ENCODE measurements at places on chromosomes 4 and X. TPM values are rescaled to one million over a fixed set of nuclear protein-coding genes. Genes with fewer than 3 reads are reported as not detected.
A peak's percentile ranks its signal among the peaks of the same experiment; 100 is the strongest.

Gene GALNTL6
- total RNA-seq = 0.13 TPM

Gene DCX
- total RNA-seq = 0.23 TPM

Gene DCHS2
- total RNA-seq = 0.16 TPM

Gene MAGEA12
- total RNA-seq = not detected

DNA sequence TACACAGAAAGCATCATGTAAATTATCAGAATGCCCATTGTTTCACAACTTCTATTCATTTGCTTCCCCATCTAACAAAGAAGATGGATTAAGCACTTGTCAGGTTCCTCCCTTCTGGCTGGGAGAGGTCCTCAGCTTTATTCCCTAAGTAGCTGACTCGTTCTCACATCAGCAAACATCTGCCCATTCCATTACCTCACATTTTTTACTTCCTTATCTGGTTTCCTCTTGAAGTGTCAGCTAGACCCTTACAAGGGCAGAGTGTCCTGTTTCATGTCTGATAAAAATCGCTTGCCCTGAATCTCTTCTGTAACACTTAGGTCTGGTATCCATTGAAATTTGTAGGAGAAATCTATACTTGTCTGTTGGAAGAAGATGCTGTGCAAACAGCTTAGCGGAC is 34.7 kb downstream of the TMPRSS11A start:
- DNase-seq = no peak
- no peaks in the 10 kb centered on the region for H3K27me3 ChIP-seq
- no peak overlapping the region for H3K4me3 ChIP-seq
- no peaks in the 10 kb centered on the region for H3K36me3 ChIP-seq

GRCh38 chr4:76697129-76697803 is 200.7 kb downstream of the SOWAHB start:
- no peaks in the 10 kb centered on the region for H3K27me3 ChIP-seq
- no peaks in the 10 kb centered on the region for H3K36me3 ChIP-seq
- H3K27ac ChIP-seq = no peak overlapping the region
- DNase-seq = no peak

DNA sequence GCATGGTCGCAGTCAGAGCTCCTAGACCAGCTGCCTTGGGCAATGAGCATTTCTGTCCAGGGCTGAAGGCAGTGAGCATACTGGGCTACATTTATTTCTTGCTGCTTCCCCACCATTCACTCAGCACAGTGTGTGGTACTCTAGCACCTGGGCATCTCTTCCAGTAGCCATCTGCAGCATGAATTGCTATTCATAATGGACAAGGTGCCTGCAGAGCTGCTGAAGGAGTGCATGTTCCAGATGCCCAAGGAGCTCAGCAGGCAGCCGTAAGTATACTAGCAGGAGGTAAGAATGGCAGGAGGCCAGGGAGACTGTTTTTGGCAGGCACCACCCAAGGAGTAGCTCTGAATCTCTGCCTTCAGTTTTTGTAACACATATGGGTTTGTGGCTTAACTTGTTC is 110.4 kb upstream of the RXFP1 start:
- no peak overlapping the region for H3K27ac ChIP-seq
- H3K4me3 ChIP-seq = no peak overlapping the region
- no peak for DNase-seq
- H3K36me3 ChIP-seq = no peaks in the 10 kb centered on the region
- no peaks in the 10 kb centered on the region for H3K27me3 ChIP-seq

DNA sequence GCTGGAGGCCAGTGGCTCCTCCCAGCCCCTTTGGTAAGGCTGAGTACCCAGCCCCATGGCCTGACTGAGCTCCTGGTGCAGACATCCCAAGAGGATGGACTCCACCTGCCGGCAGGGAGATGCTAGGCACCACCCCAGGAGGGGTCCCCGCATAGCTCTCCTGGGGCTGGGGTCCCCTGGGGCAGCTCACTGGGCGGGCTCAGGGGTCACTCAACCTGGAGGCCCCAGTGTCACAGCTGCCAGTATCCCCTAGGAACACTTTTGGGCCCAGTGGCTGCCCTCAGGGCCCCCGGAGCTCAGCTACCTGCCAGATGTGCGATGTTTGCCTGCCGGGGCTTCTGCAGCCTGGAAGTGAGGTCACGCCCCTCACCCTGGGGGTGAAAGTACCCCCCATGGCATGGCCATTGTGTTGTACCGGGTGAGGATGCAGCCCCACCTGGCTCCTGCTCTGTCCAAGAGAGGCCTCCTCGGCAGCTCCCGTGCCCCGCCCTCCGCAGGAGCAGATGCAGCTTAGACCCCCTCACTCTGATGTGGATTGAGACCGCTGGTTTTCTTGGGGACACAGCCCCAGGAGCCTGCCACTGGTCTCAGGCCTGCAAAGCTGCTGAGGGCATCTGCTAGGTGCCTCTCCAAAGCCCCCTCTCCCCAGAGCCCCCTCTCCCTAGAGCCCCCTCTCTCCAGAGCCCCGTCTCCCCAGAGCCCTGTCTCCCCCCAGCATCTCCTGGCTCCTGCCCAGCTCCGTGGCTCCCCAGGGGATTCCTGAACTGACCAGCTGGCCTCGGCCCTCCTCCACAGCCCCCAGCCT is 6.7 kb upstream of the HGFAC start:
- no peak overlapping the region for H3K27ac ChIP-seq
- no peak for DNase-seq
- H3K27me3 ChIP-seq = no peaks in the 10 kb centered on the region
- H3K4me3 ChIP-seq = no peak overlapping the region
- H3K36me3 ChIP-seq = no peaks in the 10 kb centered on the region

DNA sequence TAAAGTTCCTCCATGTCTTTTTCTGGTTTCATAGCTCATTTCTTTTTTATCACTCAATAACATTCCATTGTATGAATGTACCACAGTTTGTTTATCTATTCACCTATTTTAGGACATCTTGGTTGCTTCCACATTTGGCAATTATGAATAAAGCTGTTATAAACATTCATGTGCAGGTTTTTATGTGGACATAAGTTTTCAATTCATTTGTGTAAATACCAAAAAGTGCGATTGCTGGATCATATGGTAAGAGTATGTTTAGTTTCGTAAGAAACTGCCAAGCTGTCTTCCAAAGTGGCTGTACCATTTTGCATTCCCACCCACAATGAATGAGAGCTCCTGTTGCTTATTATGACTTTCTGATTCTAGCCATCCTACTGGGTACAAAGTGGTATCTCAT is 36.3 kb upstream of the ZFX start:
- H3K36me3 ChIP-seq = no peaks in the 10 kb centered on the region
- H3K4me1 ChIP-seq = no peaks in the 10 kb centered on the region
- H3K4me3 ChIP-seq = no peak overlapping the region
- no peak for DNase-seq
- no peak overlapping the region for H3K27ac ChIP-seq

GRCh38 chr4:85837439-85837733 is 362.4 kb downstream of the ARHGAP24 start:
- no peak overlapping the region for H3K4me3 ChIP-seq
- no peaks in the 10 kb centered on the region for H3K36me3 ChIP-seq
- no peak for DNase-seq
- H3K27me3 ChIP-seq = no peaks in the 10 kb centered on the region
- peaks cover 18% of the 10 kb centered on the region for H3K4me1 ChIP-seq

GRCh38 chrX:150366951-150367545 is 3.9 kb downstream of the MAMLD1 start:
- no peak overlapping the region for H3K4me3 ChIP-seq
- no peaks in the 10 kb centered on the region for H3K36me3 ChIP-seq
- DNase-seq = no peak
- no peaks in the 10 kb centered on the region for H3K4me1 ChIP-seq

DNA sequence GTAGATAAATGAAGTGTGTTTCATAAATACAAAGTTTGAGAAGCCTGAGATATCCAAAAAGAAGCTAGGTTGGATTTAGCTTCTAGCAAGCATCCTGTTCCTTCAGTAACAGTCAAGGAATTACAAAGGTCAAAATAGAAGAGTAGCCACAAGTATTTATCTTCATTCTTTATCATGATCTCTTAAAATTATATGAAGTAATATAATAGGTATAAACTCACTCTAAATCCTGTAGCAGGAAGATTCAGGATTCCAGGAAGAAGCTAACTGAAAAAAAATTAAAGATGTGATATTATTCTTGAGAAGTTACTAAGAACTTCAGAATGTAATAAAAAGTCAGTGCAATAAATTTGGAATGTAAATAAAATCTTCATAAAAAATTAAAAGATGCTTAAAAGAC is 31.1 kb upstream of the RXFP1 start:
- DNase-seq = no peak
- H3K27me3 ChIP-seq = no peaks in the 10 kb centered on the region
- H3K4me1 ChIP-seq = no peaks in the 10 kb centered on the region

DNA sequence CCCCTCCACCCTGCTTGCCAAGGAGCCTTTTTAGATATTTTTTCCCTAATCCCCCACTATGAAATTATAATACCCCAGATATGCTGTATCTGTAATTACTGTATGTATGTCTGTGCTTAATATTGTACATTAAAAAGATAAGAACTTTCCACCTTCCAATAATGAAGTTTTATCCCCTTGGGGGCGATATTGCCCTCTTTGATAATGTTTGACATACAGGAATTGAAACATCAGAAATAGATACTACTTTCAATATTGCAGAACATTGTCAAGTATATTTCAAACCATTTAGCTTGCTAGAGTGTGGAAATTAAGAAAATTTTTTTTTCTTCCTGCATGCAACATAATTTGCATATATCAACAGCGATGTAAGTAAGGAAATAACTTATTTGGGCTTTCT is 58.9 kb downstream of the NAF1 start:
- no peak overlapping the region for H3K27ac ChIP-seq
- H3K4me3 ChIP-seq = no peak overlapping the region
- H3K36me3 ChIP-seq = no peaks in the 10 kb centered on the region
- H3K4me1 ChIP-seq = no peaks in the 10 kb centered on the region
- no peak for DNase-seq

DNA sequence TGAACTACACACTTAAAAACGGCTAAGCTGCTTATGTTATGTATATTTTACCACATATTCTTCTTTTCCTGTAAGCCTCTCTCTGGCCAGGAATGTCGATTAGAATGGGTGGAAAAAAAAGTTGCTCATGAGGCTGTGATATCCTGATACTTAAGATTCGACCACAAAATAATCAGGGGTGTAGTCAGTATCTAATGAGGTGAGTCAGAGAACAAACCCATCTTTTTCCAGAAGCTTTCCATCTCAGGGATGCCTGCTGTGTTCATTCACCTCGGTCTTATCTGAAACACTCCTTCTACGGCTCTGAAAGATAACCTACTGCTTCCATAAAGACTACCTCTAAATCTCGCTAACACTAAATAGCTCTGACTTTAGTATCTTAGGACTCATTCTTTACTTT is 142.7 kb upstream of the MAP3K15 start:
- no peak overlapping the region for H3K27ac ChIP-seq
- H3K4me3 ChIP-seq = no peak overlapping the region
- no peak for DNase-seq
- H3K4me1 ChIP-seq = no peaks in the 10 kb centered on the region
- H3K27me3 ChIP-seq = no peaks in the 10 kb centered on the region

DNA sequence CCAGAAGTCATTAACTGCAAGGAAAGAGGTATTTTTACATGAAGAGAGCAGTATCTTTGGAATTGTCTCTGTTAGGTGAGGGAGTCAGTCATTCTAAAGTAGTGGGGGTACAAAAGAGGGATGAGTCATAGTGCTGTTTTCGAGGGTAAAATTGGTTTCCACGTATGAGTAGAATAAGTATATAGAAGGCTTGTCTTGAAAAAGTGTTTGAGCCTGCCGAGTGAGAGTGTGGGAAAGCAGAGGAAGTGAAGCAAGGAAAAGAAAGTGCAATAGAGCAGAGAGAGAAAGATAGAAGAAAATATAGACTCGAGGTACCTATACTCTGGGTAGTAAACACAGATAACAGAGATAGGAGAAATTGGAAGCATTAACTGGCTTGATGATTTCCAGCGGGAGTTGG is 696.4 kb downstream of the DMD start:
- H3K27ac ChIP-seq = no peak overlapping the region
- no peak for DNase-seq
- H3K36me3 ChIP-seq = no peaks in the 10 kb centered on the region
- H3K4me1 ChIP-seq = no peaks in the 10 kb centered on the region
- H3K4me3 ChIP-seq = no peak overlapping the region

DNA sequence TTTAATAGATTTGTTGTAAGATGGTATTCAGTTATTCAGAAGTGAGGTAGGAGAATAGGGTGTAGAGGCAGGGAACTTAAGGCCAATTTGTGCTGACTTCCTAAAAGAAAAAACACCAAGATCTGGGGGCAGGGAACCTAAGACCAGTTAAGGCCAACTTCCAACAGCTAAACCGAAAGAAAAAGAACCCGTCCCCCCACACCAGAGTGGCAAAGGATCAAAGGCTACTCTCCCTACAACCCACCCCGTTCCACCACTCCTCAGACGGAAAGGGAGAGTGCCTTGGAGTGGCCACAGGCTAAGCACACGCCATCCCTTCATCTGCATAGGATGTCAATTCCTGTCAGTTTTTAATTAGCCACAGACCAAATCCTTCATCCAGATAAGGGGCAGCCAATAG is 3.7 kb upstream of the ZNF718 start:
- H3K27me3 ChIP-seq = no peaks in the 10 kb centered on the region
- H3K4me1 ChIP-seq = no peaks in the 10 kb centered on the region
- H3K27ac ChIP-seq = no peak overlapping the region
- H3K36me3 ChIP-seq = no peaks in the 10 kb centered on the region
- no peak for DNase-seq
- no peak overlapping the region for H3K4me3 ChIP-seq

DNA sequence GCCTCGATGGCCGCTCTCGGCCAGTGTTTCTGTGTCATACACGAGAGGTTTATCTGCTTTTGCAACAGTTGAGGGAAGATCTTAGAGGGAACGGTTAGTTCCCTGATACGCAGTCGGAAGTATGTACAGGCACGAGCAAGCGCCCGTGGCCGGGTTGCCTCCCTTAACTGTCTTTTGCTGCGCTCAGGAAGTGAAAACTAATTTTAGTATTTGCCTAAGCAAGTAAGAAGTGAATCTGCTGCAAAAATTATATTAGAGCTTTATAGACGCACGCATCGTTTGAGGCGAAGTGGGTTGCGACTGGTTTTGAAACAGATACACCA is 695 bp downstream of the MTM1 start:
- H3K27me3 ChIP-seq = no peaks in the 10 kb centered on the region
- DNase-seq = no peak
- H3K4me1 ChIP-seq = peaks cover 9% of the 10 kb centered on the region
- no peaks in the 10 kb centered on the region for H3K36me3 ChIP-seq
- peak overlapping the region; percentile 50 for H3K4me3 ChIP-seq

GRCh38 chr4:74377714-74378113 is 12.8 kb downstream of the EREG start:
- H3K27me3 ChIP-seq = no peaks in the 10 kb centered on the region
- H3K4me1 ChIP-seq = no peaks in the 10 kb centered on the region
- no peak overlapping the region for H3K4me3 ChIP-seq
- no peak overlapping the region for H3K27ac ChIP-seq
